Sigmoid colon (tissue), 7 donors: ENCODE measurements at places on chromosomes 12 and 14.

DNA sequence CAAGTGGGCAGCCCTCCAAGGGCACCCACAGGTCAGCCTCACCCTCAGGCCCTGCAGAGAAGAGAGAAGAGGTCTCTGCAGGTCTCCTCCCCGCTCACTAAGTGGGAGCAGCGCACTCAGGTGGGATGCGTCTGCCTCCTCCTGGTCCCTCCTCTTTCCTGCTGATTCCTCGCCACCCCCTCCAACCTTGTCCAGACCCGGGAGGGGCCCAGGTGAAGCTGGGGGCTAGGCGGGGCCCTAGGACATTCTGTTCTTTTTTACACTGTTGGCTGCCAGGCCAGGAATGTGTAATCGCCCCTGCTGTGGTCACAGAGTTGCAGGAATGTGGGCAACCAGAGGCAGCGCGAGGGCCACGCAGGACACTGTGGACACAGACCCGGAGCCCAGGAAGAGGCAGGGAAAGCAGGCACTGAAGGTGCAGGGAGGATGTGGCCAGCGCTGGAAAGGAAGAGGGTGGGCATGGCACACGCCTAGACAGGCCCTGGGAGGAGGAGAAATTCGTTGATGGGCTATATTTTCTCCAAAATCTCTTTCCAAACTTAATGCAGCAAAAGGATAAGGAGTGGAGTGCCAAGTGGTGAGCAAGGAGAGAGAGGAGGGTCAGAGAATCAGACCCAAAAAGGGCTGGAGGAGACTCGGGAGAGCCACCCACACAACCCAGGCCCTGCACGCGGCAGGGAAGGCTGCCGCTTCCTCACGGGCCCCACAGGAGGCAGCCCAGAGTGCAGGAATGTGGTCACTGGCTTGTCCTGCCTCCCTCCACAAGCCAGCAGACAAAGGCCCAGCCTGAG, 911 bp upstream of the SCNN1A start:
- no peak overlapping the region for H3K4me3 ChIP-seq
- H3K27ac ChIP-seq, result peak overlapping the region; percentile 80
- no peaks in the 10 kb centered on the region for H3K27me3 ChIP-seq
- peak; percentile 85 for DNase-seq

- peak overlapping the region; percentile 73 for H3K27ac ChIP-seq
- H3K36me3 ChIP-seq, result no peaks in the 10 kb centered on the region
- no peaks in the 10 kb centered on the region for H3K27me3 ChIP-seq
- peaks cover 77% of the 10 kb centered on the region for H3K4me1 ChIP-seq
- no peak overlapping the region for H3K4me3 ChIP-seq
Observed at GRCh38 chr14:68518166-68518565, 274.7 kb downstream of the ZFP36L1 start.

DNA sequence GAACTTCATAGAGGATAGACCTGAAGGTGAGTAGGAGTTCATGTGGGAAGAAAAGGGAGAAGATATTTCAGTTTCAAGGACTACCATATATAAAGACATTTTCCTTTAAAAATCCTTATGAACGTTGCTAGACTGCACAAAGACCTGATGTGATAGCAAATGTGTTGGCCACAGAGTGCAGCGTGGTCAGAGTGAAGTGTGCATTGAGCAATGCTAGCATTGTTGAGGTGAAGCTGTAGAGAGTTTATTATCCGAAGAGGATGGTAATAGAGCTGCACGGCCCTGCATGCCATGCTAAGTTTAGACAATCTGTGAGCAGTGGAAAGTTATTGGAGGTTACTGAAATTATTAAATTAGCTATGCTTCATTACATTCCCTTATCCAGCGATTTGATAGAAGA, 413.0 kb downstream of the CCDC91 start:
- H3K36me3 ChIP-seq, result no peaks in the 10 kb centered on the region
- H3K27me3 ChIP-seq, result no peaks in the 10 kb centered on the region
- no peaks in the 10 kb centered on the region for H3K4me1 ChIP-seq
- H3K27ac ChIP-seq, result no peak overlapping the region

DNA sequence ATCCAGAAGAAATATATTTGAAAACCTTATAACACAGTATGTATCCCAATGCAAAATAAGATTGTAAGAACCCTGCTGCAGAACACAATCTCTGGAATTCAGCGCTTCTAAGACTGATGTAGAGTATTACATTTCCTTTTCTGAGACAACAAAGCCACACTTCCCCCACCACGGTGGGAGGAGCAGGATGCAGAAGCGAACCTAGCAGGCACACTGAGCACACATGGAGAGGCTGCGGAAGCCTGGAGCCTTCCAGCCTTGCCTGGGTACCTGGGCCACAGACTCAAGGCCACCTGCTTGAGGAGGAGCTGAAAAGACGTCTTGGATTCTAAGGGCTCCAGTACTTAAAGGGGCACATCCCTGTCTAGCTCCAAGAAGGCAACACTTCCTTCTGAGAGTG, 46.4 kb downstream of the TCHP start:
- H3K27me3 ChIP-seq, result no peaks in the 10 kb centered on the region
- no peak for DNase-seq
- H3K4me3 ChIP-seq, result no peak overlapping the region
- peaks cover 52% of the 10 kb centered on the region for H3K4me1 ChIP-seq
- H3K27ac ChIP-seq, result peak overlapping the region; percentile 73
- peaks cover 3% of the 10 kb centered on the region for H3K36me3 ChIP-seq

- H3K36me3 ChIP-seq, result peaks cover 15% of the 10 kb centered on the region
- no peak overlapping the region for H3K27ac ChIP-seq
- no peak for DNase-seq
Observed at GRCh38 chr14:102927878-102928411, 5.5 kb downstream of the AMN start.

DNA sequence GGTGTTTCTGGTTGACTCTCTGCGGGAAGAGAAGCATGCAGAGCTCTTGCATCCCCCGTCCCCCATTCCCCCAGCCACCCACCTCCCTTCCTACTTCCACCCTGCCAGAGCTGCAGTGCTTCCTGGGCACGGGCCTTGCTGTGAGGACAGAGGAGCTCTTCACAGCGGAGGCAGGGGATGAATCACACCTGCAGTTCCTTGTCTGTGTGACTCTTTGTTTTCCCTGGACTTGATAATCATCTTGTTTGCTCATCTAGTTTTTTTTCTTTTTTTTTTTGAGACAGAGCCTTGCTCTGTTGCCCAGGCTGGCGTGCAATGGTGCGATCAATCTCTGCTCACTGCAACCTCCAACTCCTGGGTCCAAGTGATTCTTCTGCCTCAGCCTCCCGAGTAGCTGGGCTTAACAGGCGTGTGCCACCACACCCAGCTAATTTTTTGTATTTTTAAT, 27.8 kb downstream of the ANKRD9 start:
- no peaks in the 10 kb centered on the region for H3K36me3 ChIP-seq
- DNase-seq, result peak; percentile 46
